Fibroblast of lung (primary cell): ENCODE measurements at places on chromosomes 5 and 9. TPM values are rescaled to one million over a fixed set of nuclear protein-coding genes. Genes with fewer than 3 reads are reported as not detected.

- DNase-seq, result no peak
- H3K27ac ChIP-seq, result no peak overlapping the region
- H3K4me1 ChIP-seq, result no peaks in the 10 kb centered on the region
- H3K4me3 ChIP-seq, result no peak overlapping the region
Measured at GRCh38 chr5:132253008-132253441, 4.5 kb upstream of the PDLIM4 start.

The CDO1 gene
- total RNA-seq, result 4.6 and 6.9 TPM in 2 replicates

DNA sequence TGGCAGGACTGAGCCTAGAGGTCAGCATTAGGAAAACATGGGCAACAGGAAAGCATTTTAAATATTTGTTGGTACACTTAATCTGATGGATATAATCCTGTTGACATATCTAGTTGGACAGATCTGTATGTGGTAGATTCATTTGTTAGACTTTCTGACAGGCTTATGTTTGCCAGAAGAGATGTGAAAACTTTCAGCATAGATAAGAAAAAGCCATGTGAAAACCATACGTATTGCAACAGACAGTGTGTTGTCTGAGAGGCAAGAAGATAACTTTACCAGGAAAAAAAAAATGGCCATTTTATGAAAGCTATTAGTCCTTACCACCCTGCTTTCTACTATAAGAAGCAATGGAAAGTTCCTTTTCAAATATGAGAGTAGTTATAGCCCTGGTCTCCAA lies 1902.2 kb upstream of the C9orf72 start:
- H3K36me3 ChIP-seq, result no peaks in the 10 kb centered on the region
- H3K27me3 ChIP-seq, result no peaks in the 10 kb centered on the region

DNA sequence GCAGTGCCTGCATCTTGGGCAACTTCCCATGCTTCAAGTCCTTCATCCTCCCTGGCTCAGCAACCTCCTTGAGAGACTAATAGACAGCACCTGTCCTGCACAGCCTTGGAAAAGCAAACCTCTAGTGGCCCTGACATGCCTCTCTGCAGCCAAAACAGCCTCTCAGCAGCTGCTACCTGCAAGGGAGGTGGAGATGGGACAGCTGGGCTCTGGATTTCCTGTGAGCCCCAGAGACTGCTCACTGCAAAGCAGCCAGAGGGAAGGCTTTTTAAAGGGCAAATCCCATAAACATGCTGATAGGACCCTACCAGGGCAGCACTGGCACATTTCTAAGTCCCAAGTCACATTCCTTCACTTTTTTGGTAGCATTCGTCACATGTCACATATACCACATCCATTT lies 31.5 kb upstream of the MYORG start:
- H3K4me1 ChIP-seq, result no peaks in the 10 kb centered on the region
- no peak overlapping the region for H3K27ac ChIP-seq
- H3K27me3 ChIP-seq, result no peaks in the 10 kb centered on the region
